ENCODE measurements at places on chromosomes 13 and 19.
A peak's percentile ranks its signal among the peaks of the same experiment; 100 is the strongest.

DNA sequence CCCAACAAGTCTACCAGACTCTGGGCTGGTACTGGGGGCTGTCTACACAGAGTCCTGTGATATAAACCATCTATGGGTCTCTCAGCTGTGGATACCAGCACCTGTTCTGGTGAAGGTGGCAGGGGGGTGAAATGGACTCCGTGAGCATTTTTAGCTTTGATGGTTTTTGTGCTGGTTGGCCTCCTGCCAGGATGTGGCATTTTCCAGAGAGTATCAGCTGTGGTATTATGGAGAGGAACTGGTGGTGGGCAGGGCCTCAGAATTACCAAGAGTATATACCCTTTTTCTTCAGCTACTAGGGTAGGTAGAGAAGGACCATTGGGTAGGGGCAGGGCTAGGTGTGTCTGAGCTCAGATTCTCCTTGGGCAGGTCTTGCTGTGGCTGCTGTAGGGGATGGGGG is 1920.9 kb upstream of the PCDH20 start:
- no peak for DNase-seq

- DNase-seq = peak; percentile 73
These were observed 545 bp upstream of the ISYNA1 start for GRCh38 chr19:18438331-18439024.

DNA sequence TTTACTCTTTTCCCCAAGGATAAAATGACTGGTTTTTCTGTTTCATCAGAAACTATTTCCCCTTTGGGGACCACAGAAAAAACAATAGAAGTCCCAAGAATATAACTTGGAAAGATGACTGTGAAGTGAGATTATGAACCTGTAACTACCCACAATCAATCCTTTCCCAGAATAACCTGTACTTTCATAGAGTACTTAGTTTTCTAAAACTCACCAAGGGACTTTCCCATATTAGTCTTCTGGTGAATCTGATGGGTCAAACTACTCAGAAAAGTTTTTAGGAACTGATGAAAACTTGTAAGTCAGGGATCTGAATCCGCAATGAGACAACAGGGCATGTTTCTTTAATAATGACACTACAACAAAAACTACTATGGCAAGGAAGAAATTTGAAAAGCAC is 62.6 kb downstream of the STK24 start:
- DNase-seq = no peak

- no peak for DNase-seq
These were observed 6.7 kb downstream of the RGCC start for GRCh38 chr13:41463838-41464602.

DNA sequence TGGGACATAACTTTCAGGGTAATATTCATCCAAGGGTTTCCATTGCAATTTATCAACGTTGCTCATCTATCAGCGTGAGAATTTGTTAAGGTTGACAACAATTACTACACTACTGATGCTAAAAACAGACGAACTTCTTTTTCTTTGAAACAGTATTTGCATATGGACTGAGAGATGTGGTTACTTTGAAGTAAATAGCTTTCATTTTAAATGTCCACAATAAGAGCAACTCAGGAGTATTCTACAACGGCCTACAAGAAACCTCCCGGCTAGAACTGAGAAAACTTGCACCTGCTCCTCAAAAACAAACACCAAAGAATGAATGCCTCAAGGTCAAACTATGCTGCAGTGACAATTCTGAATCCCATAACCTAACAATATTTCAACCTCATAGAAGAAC is 238.4 kb downstream of the IRS2 start:
- DNase-seq = no peak

GRCh38 chr13:25085125-25085742 is 10.7 kb upstream of the PABPC3 start:
- peak; percentile 70 for DNase-seq
